ENCODE measurements at places on chromosomes 4 and X.

GRCh38 chrX:12906046-12906761 is at the start of gene TLR8:
TSS of gene TLR8 (plus strand) at chrX:12906620. CDS start at chrX:12906707, 87 bp downstream.
- no peak for DNase-seq

GRCh38 chr4:170698334-170698733 is 608.6 kb upstream of the AADAT start:
- no peak for DNase-seq

DNA sequence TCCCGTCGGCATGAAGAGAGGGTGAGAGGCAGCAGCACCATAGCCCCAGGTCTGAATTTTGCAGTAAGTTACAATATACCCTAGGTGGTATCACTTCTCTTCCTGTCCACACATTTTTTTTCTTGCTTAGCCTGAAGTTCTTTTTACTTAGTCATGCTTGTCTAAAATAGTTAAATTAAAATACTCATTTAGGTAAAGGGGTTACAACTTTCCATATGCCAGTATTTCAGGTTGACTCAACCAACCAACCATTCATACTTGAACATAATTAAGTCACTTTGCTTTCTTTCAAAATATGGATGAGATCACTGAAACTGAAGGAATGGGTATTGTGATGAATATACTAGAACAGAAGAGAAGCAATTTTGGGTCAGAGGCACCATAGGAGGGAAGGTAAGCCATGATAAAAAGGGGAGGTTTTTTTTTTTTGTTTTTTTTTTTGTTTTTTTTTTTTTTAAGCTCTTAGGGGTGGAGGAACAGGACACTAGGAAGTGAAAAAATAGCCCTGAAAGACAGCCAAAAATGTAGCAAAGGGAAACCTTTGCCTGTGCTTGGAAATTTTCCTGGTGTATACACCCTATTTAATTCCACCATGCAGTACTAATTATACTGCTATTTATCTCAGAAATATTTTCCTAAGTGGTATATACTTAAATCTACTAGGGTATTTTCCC is 41.8 kb downstream of the RPS6KA3 start:
- no peak for DNase-seq

DNA sequence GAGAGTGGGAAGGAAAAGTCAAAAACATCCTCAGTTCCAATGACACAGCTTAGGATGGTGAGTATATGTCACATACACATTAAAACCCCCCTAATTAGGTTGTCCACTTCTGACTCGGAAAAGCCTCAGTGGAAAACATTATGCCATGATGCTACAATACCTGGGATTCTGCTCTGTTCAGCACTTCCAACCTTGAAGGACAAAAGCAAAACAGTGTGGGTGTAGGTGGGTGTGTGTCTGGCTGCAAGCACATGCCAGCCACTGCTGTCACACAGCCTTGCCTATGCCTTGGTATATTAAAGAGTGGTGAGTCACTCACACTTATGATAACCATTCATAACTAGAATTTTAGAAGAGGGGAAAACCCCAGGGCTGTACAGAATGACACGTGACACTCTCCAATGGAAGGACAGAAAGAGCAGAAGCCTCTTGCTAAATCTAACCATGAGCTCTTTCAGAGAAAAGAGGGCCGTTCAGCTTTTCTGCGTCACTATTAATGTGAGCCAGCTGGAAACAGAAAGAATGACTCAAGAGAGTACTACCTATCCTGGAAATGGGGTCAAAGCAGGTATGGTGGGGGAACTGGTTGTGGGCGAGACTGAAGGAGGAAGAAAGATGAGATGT is 159.6 kb downstream of the TET2 start:
- no peak for DNase-seq

DNA sequence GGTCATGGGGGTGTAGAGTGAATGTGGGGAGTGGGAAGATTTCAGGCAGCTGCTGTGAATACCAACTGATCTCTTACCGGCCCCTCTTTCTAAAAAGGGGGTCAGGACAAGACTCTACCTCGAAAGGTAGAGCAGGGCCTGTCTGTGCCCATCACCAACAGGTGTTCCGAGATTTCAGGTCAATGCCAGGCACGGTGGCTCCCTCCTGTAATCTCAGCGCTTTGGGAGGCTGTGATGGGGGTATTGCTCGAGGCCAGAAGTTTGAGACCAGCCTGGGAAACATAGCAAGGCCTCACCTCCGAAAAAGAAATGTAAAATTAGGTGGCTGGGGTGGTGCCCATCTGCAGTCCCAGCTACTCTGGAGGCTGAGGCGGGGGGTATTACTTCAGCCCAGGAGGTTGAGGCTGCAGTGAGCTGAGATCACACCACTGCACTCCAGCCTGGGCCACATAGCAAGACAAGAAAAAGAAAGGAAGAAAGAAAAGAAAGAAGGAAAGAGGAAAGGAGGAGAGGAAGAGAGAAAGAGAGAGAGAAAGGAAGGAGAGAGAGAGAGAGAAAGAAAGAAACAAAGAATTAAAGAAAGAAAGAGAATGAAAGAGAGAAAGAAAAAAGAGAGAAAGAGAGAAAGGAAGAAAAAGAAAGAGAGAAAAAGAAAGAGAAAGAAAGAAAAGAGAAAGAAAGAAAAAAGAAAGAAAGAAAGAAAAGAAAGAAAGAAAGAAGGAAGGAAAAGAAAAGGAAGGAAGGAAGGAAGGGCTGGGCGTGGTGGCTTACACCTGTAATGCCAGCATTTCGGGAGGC is 50.1 kb downstream of the CRLF2 start:
- DNase-seq: no peak

- no peak for DNase-seq
Observed at GRCh38 chrX:64152857-64153256, 52.7 kb downstream of the AMER1 start.

GRCh38 chr4:38869511-38869910 is 1.9 kb downstream of the FAM114A1 start:
- no peak for DNase-seq

GRCh38 chr4:51906167-51906958 is 63.4 kb downstream of the DCUN1D4 start:
- DNase-seq: no peak
